ENCODE measurements at places on chromosomes 6 and 20.

GRCh38 chr6:101776919-101777350 lies 383.4 kb downstream of the GRIK2 start:
- no peak for DNase-seq

DNA sequence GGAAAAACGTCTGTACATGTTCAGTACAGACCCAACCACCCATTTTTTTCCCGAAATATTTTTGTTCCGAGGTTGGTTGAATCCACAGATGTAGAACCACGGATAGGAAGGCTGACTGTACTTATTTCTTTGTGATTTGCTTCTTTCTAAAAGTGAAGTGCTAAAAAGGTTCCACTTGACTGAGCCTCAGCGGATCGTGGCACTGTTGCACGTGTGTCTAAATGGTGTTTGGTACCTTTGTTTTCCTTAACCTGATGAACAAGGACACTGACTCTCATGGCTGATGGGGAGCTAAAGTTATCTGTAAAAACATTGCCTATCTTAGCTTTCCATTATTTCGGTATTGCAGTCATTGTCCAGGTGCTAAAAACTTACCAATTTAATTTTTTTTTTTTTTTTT lies 6.2 kb downstream of the BPHL start:
- DNase-seq: no peak

DNA sequence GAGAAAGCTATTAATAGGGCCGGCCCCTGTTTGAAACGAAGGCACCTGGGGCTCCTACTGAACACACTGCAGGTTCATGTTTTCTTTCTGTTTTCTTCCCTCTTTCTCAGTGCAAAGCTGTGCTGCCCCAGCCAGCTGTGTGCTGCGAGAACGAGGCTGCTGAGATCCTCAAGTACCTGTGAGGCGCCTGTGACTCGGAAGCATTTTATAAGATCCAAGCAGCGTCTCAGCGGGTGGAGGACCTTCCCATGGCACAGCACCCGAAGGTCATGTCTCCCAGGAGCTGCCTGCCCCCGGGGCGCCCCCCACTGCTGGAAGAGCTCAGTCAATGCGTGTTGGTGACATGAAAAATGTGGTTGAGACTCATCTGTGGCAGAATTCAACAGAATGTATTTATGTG lies 66.3 kb downstream of the SMOC2 start:
- no peak for DNase-seq

- no peak for DNase-seq
These were observed 136.5 kb downstream of the BTBD9 start for GRCh38 chr6:38503032-38503773.

DNA sequence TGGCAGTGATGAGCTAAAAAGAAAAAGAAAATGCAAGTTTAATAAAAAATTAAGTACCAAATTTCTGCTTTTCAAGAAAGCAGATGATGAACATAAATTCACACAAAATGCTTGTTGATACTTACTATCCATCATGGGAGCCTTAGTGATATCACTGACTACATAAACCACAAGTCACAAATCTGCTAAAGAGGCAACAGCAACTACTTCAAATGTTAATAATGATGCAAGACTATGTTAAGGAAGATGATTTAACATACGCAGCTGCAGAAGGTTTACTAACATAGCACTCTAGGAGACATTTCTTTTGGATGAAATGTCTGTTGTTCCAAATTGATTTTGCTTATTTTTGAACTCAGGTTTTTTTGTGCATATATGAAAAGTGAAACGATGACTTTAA lies 18.6 kb downstream of the FYN start:
- DNase-seq: no peak

DNA sequence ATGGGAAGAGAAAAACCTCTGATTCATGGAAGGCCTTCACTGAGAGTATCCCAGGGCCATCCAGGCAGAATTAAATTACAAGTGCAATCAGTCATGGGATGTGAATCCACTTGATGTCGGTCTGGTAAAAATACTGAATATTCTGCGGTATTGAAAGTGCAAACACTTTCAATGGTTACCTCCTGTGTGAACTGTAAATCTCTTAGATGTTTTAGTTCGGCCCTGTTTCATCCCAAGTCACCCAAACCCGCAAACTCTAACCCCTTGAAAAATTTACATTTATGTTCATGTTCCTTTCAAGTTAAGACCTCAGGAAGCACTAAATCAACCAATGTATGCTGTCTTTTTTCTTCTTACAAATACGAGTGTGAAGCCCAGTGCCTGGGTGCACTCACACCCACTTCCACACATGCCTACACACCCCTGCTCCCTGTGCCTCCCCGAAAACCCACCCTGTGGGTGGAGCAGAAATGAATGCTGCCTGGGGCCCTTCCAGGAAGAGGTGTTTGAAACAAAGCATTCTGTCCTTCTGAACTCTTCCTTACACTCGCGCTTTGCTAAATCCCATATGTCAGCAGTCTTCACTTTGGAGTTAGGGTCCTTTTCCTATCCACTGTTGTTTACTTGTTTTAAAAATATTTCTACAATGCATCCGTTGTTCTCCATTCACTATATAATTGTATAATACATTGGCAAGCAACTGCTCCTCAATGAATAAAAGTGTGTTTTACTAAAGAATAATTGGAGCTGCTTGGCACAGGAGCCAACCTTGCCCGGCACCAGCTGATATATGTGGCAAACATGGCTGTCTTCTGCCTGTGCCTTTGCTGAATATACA lies 62.7 kb downstream of the FYN start:
- no peak for DNase-seq

DNA sequence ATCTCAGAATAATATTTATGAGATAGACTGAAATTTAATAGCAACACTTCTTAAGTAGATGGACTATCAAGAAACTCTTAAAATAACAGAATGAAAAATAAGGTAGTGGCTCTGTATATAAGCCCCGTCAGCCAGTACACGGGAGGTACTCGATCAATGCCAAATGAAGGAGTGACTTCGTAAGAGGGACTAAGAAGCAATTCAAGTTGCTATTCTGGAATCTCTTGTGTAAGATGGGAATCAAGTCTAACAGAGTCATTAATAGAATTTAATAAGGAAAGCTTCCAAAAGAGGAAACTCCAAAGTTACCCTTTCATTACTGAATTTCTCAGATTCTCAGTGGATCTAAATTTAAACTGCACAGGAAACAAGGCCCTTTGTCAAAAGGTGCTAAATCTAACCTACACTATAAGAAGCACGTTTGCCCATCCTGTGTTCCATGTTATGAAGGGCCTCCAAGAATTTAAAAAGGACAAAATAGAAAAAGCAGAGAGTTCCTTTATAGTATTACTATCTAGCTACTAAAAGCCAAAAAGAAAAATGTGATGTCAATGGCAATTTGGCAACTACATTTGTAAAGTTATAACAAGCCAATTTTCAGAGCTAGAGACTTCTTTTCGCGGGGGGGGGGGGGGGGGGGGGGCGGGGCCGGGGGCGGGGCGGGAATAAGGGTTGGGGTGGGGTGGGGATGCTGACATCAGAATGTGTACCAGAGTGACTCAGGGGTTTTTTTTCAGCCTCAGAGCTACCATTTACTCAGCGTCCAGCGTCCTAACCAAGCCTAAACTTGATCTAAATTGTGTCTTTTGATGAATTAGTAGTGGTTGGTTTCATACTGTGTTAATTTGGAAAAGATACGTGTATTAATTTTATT lies 200.6 kb downstream of the GMPR start:
- DNase-seq: no peak

DNA sequence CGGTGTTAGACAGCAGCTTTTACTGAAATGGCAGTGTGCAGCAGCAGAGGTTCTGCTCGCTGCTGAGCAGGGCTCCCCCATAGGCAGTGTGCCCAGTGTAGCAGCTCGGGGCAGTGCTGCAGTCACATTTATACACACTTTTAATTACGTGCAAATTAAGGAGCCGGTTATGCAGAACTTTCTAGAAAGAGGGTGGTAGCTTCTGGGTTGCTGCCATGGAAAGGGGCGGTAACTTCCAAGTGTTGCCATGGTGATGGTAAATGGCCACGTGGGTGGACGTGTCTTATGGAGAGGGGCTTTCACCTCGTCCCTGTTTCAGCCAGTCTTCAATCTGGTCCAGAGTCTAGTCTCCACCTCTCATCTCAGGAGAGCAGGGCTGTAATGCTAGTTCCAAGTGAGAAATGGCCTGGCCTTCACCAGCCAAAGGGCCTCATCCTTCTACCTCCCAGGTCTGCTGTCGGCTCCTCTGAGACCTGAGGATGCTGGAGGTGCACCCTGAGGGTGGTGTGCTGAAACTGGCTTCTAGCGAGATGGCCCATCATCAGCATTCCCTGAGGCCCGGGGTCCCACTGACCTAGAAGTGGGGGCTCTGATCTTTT lies 180.5 kb upstream of the PMEPA1 start:
- no peak for DNase-seq

- no peak for DNase-seq
These were observed 382.6 kb upstream of the JAG1 start for GRCh38 chr20:11056414-11056813.

- DNase-seq: peak; percentile 9
These were observed 478.4 kb upstream of the SOX4 start for GRCh38 chr6:21115111-21115510.

- DNase-seq: no peak
These were observed 25.3 kb downstream of the SERAC1 start for GRCh38 chr6:158142789-158143188.

DNA sequence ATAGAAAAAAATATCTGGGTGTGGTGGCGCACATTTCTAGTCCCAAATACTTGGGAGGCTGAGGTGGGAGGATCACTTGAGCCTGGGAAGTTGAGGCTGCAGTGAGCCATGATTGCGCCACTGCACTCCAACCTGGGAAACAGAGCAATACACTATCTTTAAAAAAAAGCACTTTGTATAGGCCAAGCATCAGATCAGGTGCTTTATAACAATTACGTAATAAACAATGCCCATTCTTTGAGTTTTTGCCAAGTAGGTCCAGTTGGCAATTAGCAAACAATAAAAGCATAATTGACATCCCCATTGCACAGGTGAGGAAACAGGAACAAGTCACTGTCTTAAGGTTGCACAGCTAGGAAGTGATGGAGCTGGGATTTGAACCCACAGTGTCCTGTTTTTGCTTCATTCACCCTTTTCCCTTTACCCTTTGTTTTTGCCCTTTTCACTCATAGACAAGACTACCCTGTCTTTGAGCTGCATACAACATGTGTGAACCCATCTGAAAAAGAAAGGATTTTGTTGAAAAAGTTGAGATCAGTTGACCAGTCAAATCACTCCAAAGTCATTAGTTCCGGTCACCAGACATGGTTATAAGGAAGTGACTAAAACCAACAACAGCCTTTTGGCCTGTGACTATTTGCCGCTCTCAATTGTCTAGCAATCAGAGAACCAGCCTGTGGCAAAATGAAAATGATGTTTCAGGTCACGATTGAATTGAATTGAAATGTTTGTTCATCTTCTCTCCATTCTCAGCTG lies 303.6 kb downstream of the TFAP2C start:
- no peak for DNase-seq

DNA sequence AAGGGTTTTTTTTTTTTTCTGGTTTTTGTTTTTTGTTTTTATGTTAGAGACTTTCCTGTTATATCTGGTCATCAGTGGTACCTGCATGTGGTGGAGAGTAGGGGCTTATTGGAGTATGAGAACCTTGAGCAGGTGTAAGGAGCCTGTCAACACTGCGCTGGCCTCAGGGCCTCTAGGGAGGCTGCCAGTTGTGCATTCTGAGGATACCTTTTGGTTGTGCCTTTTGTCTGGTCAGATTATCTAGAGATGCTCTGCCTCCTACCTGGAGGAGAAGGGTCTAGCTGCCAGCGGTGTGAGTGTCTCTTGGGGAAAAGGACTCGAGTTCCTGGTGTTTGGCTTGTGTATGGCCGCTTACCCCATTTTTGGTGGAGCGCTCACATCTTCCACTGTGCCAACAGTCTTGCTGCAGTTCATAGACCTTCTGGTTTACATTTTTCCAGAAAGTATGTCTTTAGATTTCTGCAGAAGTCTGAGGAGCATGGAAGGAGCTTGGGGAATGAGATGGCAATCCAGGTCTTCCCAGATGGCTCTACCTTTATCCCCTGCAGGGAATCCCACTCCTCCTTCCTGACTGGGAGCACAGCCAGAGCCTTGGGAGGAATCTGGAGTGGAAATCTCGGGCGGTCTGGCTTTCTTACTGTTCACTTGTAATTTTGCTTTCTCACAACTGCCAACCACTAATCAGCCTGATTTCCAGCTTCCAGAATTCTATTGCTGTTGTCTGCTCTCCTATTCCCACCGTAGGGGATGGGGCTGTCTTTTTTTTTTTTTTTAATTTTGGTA lies 49.9 kb downstream of the PTPN1 start:
- DNase-seq: no peak

- DNase-seq: no peak
These were observed 13.4 kb upstream of the RPS6KA2 start for GRCh38 chr6:166640342-166641043.

Measured in smooth muscle cell of the brain vasculature (primary cell).